Ureter (tissue), 1 donor: ENCODE measurements at places on chromosomes 2 and 18.

GRCh38 chr2:233060501-233060979, 398 bp downstream of the INPP5D start:
- DNase-seq, result no peak

DNA sequence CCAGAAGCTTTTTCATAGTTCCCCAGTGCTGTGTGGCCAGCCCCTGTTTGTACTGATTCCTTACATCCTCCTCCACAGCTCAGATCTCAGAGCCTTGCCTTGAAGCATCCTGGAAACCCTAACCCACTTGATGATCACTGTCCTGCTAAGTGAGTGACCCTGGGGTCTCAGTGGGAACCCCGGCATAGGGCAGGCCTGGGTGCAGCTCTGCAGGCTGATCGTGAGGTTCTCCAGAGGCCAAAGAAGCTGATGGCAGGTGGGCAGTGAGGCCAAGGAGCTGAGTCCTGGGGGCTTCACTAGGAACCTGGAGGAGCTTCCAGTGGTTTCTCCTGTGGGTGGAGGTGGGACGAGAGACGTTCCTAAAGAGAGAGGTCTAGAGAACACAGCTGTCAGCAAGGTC, 47.4 kb upstream of the BIN1 start:
- peak; percentile 37 for DNase-seq

- DNase-seq, result no peak
Observed at GRCh38 chr2:84131278-84131830, 327.7 kb downstream of the SUCLG1 start.

DNA sequence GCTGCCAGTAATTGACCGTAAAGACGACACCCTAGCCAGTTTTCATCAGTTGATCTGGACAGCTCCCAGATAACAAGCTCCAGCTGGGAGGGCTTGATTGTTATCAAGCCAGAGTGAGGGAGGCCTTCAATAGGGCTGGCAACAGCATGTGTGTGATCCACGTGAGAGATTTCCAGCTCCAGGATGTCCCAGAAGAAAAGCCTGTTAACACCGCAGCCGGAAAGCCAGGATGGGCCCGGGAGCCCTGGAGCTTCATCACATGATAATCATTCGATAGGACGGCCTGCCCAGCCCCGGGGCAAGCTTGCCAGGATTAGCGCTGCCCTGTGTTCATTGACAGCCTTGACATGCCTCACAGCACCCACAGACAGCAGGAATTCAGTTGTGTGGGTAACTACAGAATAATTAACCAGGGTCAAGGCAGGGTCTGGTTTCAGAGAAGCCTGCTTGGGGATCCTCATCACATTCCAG, 182.5 kb downstream of the C1D start:
- no peak for DNase-seq

- no peak for DNase-seq
Observed at GRCh38 chr2:38152035-38152434, 76.1 kb upstream of the CYP1B1 start.

DNA sequence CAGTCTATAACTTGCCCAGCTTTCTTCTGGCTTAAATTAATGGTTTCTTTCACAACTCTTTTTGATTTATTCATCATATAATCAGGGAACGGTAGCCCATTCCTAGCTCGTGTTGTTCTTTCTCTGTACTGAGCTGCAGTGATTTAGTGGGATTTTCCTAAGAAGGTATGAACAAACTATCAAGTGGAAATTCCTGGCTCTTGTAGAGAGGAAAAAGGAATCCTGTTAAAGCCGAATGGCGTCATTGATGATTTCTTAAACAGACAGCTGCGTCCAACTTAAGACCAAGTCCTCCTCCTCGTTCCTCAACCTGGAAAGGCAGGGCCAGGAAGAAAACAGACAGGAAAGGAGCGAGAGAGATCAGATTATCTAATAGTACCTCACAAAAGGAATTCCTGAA, 69.2 kb upstream of the CABLES1 start:
- DNase-seq, result no peak

GRCh38 chr2:175853616-175853890, 148.5 kb downstream of the LNPK start:
- DNase-seq, result no peak

GRCh38 chr18:54860941-54861340, 32.7 kb downstream of the RAB27B start:
- no peak for DNase-seq

- DNase-seq, result peak; percentile 57
Observed at GRCh38 chr2:60554074-60554645, 706 bp upstream of the BCL11A start.

DNA sequence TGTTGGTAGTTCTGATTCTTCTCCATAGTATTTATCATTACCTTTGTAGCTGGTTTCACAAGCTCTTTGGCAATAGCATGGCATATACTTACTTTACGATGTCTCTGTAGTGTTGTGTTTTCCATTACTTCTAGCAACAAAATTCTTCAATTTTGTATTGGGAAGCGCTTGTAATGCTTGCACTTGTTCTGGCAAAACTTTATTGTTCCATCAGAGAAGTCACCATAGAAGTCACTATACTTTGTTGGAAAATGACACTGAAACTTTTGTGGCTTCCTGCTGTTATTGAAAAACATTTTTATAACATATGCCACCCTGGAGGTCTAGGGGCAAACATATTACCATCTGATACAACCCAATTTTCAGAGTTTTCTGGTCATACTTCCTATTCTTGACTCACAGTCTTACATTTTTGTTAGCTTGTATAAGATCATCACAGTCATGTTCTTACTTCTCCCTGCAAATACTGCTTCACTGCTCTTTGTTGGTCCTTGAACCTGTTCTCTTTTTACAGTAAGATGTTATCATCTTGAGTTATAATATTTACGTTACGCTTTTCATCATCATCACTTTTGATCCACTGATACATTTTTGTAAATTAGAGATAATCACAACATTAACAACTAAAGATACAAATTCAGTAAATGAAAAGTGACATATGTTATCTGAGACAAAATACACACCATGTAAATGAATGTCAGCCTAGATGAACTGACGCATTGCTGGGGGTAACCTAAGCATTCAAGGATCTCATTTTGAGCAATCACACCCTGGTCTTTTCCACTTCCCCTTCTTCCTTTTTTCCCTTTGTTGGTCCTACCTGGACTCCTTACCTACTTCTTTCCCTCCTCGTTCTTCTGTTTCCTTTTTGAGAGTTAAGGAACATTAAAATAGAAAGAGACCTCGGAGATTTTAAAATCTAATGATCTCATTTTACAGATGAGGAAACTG, 33.3 kb upstream of the CXCR4 start:
- DNase-seq, result no peak

DNA sequence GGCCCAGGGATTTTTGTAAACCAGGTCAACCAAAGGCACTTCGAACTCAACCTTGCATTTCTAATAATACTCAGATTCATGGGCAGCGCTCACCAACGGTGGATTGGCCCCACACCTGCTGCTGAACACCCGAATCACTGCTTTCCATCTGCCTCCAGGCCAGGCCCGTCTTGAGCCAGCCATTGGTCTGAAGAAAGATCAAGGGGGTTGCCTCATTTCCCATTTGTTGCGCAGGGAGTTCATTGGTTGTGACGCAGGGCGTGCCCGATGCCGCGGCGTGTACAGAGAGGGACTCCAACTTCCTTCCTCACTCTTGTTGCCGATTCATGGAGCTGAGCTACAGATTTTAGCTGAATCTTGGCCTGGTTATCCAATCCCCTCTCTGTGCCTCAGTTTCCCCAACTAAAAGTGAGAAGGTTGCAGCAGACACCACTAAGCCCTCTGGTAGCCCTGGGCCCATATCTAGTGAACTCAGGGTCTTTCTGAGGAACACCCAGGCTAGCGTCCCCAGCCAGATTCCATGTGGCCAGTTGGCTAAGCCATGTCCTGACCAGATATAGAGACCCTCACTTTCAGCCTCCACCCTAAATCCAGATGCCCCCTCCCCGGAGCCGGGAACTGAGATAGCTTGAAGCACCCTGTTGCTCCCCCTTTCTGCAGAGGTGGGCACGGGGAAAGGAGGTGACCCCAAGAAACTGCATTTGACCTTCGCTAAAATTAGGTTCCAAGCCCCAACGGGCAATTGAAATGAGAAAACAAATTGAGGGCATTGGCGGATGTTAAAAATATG, 60.9 kb upstream of the HPCAL1 start:
- DNase-seq, result no peak

GRCh38 chr18:72866901-72867745, 664 bp downstream of the NETO1 start:
- no peak for DNase-seq

DNA sequence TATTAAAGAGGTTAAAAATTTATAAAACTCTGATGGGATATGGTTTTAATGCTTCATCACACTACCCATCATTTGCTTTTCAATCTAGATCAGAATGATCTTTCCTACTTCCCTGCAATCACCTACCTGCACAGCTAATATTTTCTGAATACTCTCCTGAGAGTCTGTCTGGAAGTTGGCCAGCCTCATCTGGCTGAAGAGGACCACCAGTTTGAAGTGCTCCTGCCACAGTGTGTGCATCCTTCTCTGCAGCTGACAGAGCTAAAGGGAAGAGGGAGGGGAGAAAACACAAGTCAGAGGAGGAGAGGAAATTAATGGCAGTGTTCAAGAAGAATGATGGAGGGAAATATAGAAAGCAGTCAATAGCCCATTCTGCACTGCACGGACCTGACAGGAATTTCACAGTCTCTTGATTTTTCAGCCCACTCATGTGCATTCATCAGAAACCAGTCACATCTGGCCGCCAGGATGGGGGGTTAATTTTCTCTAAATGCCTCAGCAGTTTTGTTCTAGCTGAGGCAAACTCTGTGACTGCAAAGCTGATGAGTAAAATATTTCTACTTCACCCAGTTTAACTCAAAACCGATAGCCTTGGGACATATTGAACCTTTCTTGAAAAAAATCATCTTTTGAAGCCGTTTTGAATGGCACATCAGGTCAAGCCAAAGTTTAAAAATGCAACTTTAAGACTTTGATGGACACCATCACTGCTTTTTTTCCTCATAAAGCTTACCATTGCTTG, 201.8 kb upstream of the KLHL14 start:
- DNase-seq, result no peak

DNA sequence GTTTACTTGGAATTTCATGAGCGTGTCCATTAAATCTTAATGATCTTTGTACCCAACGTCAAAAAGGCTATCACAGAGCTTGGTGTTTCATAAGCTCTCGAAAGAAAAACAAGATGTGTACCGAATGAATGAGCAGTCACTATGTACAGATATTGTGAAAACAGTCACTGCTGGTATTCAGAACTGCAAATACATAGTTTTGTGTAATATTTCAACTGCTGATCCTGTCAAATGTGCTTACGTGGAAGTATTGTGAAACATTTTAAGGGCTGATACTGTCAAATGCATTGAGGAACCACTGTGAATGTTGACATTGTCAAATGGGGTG, 184.2 kb upstream of the KLHL29 start:
- no peak for DNase-seq

DNA sequence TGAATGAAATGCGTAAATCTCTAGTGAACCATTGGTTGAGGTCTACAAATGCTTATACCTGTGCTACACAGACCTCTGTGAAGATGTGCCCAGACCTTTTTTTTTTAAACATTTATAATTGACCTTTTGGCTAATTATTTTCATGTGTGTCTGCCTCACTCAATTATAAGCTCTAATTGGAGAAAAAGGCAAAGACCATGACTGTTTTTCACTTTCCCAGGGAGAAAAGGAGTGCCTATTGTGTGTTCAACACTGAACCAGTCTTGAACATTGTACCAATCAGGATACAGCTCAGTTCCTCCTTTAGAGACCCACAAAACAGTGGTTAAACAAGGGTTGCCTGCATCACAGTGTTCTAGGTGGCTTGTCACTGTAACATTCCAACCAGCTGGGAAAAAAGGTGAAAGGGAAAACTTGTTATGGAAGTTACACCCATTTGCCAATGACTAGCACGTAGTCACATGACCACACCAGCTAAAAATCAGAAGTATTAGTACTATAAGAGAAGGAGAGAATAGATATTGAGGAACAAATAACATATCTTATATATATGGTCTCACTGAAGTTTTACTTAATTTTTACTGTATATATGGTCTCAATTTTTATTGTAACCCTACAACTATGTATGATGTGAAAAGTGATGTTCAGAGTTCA, 13.4 kb downstream of the TANK start:
- no peak for DNase-seq

GRCh38 chr2:217601601-217602000, 401.2 kb downstream of the TNS1 start:
- DNase-seq, result no peak

DNA sequence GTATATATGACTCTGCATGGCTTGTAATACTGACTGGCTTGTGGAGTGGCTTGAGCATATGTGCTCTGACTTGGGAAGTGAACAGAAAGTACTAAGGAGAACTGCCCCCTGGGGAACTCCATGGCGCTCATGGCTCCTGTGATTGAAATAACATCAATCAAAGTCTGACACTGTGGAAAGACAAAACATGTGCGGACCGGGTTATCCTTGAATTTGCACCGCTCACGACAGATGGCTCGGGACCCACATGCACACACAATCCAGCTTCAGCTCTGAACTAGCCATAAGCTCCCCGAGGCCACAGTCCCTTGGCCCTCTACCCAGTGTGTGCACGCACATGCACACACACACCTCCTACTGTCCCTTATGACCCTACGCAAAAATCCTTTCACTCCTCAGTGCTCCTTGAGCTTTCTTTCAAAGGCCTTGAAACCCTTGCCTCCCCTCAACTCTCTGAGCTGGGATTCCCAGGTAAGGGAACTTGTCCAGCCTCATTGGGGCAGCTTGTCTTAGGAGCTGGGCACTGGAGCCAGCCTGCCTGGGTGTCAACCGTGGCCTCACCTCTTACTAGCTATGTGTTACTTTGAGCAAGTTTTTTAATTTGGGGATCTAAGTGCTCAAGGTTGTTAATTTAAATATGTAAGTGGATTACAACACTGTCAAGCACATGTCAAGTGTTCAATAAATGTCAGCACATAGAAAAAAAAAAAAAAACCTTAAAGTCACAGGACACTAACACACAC, 43.6 kb downstream of the MRPS5 start:
- DNase-seq, result no peak

GRCh38 chr2:98736464-98736889, 5.5 kb upstream of the MGAT4A start:
- no peak for DNase-seq

DNA sequence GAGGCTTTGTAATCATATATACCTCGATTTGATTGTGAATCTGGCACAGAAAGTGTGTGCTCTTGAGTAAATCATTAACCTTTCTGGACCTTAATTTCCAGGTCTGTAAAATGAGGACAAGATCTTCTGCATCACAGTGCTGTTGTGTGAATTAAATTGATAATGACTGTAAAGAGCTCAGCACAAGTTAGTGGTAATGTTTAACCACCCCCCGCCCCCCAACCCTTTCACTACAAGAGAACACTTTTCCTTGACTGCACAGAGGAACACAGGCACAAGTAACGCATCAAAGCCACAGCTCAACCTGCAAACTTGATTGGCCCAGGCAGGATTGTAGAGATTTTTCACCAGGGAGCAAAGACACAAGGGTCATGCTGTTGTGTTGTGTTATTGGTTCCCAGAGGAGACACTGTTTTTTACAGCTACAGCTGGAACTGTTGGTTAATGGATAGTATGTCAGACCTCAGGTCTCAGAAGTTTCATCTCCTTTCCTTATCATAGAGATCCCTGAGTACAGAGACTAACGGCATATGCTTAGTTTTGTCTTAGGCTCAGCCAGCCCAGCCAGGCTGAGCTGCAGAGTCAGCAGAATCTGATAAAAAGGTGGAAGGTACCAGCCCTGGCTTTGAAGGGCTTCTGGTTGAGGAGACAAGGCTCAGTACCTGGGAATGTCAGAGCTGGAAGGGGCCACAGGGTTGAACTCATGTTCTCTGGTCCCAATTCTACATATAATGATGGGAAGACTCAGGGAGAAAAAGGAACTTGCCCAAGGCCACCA, 10.6 kb downstream of the SETBP1 start:
- DNase-seq, result no peak

- DNase-seq, result no peak
Observed at GRCh38 chr2:234147335-234147861, 96.9 kb downstream of the SPP2 start.

GRCh38 chr18:595571-595970, 1.2 kb upstream of the CLUL1 start:
- DNase-seq, result no peak
